ENCODE measurements at places on chromosomes 7 and 10.

GRCh38 chr10:89476150-89476549, 59.2 kb downstream of the SLC16A12 start:
- no peak for DNase-seq

GRCh38 chr10:112203328-112204076, 19.9 kb upstream of the GPAM start:
- DNase-seq, result peak; percentile 36

DNA sequence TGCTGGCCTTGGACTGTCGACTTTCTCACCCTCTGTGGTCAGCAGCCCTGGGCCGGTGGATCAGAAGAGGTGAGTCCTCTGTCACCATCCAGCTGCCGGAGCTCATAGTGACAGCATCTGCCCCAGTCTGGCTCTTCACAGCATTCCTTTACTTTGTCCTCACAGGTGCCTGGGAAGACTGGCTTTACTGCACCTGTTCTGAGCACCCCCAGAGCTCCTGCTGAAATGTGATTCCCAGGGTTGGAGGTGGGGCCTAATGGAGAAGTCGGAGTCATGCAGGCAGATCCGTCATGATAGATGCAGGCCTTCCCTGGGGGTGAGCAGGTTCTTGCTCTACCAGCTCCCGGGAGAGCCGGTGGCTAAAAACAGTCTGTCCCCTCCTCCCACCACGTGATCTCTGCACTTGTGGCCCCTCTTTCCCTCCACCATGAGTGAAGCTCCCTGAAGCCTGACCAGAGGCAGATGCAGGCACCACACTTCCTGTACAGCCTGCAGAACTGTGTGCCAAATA, 171.5 kb downstream of the ZMYND11 start:
- DNase-seq, result no peak

GRCh38 chr7:29485339-29486190, 78.1 kb upstream of the PRR15 start:
- no peak for DNase-seq

DNA sequence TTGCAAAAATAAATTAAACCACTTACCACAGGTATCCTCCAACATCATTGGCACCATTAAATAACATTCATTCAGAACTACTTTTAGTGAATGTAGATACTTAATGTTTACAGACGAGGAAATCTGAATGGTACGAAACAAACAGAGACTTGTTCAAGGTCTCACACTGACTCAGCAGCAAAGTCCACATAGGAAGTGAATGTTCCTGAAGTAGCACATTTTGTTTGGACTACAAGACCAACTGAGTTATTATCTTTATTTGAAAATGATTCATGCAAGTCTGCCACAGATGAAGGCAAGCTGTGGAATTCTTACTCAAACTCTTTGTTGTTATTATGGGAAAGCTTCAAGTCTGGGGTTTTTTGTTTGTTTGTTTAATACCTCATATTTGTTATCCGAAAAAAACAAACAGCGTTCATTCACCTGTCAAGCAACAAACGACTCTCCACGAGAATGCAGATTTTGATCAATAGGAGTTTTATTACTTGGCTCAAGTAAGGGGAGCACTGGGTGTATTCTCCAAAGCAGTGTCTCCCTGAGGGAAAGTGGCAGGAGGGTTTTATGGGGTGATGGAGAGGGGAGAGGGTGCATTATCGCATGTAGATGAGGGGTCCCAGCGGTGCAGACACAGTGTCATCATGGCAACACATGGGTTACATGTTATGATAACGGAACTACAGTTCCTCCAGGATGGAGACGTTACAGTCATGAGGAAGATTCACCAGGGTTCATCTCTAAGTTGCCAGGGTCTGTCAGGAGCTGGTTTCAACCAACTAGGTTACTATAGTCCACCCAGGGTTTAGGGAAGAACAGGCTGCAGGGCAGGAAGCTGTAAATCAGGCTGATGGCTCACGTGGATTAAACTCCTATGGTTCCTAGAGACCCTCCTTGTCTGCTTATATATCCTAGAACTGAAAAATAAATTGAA, 147.7 kb upstream of the AKR1E2 start:
- DNase-seq, result peak; percentile 56

GRCh38 chr7:2639181-2639681, 7.4 kb downstream of the TTYH3 start:
- no peak for DNase-seq

Measured in fibroblast of skin of abdomen (primary cell).